ENCODE measurements at places on chromosomes 5 and 9. TPM values are rescaled to one million over a fixed set of nuclear protein-coding genes. Genes with fewer than 3 reads are reported as not detected.
A peak's percentile ranks its signal among the peaks of the same experiment; 100 is the strongest.

DNA sequence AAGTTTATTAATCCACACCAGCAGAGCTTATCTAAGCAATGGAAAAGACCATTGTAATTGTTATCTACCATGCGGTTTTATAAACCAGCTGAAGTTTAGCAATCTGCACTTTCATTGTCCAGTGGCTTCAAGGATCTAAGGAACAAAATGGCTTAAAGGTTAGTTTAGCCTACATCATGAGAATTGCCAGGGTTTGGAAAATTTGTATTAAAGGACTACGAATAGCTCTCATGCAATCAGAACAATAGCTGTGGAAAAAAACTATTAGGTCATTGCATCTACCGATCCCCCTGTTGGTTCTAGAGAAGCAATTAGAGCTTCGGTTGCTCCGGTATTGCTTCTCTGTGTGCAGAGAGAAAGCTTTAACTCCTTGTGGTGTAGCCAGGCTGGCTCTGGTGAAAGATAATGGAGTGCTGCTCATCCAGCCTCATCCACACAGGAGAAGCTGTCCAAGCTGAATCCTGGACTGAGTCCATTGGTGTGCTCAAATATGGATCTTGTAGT lies 86.3 kb upstream of the SLC12A2 start:
- no peak for DNase-seq

GRCh38 chr5:169768416-169768815 lies 131.3 kb downstream of the DOCK2 start:
- DNase-seq, result no peak

GRCh38 chr9:16191191-16191590 lies 638.3 kb downstream of the CCDC171 start:
- DNase-seq, result no peak

GRCh38 chr5:170440771-170441392 lies 51.7 kb upstream of the KCNMB1 start:
- DNase-seq, result no peak

DNA sequence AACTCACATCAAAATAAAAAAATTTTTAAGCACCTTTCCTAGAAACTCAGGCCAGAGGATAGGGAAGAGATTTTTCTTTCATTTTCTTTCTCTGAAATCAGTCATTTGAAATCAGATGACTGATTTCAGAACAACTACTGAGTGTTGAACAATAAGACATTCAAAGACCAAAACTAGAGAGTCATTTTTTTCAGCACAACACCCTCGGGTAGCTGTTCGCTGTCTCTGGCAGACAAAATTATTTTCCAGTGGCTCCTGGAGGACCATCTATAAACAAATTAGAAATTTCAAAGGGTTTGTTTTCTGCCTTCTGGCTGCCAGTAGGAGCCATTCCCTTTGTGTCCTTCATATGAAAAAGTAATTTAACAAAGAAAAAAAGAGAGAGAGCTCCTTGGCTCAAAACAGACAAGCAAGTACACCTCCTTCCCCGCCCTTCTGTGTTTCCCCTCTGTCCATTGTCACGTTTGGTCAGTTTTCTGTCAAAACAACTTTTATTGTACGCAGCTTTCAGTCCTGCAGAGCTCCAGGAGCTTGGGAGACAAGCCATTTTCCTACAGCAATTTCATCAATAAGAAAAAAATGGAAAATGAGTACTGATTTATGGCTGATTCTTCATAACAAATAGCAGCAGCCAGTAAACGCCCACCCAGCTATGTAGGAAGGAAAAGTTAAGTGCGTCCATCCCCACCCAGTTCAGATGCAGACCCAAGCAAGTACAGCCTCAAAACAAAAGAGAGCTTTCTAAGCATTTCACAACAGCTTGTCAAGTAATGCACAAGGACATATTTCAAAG lies 405.2 kb downstream of the ZNF608 start:
- DNase-seq, result no peak

DNA sequence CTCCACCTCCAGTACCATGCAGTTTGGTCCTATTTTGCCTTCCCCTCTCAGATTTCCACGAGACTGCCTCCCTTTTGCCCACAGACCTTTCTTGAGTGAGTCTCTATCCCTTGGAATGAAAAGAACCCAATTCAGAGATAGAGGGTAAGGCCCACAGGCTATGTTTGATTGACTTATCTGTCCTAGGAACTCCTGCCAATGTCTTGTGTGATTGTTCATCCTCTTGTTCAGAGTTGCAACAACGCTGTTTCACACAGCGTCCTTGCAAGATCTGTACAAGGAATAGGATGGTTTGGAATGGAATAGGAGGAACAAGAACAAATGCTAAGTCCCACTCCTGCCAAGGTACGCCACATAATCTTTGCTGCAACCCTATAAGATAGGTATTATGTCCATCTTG lies 142.2 kb upstream of the ABCA1 start:
- DNase-seq, result no peak

GRCh38 chr5:113219695-113220094 lies 215.1 kb downstream of the TSSK1B start:
- DNase-seq, result no peak

GRCh38 chr9:135698767-135699166 lies 514 bp downstream of the SOHLH1 start:
- DNase-seq, result no peak

DNA sequence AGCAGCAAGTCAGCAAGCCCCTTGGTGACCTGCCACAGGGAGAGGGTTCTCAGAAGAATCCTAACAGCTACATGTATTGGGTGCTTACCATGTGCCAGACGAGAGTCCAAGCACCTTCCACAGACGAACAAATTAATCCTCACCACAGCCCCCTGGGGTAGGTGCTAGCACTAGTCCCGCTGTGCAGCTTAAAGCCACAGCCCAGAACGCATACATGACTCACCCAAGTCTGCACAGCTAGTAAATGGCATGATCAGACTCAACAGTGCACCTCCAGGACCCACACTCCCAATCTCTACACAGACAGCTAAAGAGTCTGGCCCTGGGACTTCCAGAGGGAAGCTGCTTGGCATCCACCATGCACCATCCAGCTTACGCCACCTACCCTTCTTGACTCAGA lies 111.5 kb downstream of the PAX5 start:
- no peak for DNase-seq

DNA sequence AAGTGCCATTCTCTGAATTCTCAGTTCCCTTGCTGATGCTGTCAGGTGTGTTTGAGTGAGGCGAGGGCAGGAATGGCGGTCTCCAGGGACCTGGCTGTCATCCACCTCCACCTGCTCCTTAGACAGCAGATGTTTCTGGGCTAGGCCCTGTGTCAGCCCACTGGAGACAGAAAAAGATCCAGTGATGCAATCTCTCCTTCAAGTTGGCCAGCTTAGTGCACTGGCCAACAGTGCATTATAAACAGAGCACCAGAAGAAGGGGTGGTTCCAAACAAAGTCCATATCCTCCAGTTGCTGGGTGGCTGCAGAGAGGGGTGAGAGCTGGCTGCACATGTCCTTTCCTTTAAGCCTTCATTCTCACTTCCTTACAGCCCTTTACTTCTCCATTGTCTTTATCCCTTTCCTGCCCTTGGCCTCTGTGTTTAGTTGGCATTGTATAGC lies 26.5 kb downstream of the NANS start:
- no peak for DNase-seq

DNA sequence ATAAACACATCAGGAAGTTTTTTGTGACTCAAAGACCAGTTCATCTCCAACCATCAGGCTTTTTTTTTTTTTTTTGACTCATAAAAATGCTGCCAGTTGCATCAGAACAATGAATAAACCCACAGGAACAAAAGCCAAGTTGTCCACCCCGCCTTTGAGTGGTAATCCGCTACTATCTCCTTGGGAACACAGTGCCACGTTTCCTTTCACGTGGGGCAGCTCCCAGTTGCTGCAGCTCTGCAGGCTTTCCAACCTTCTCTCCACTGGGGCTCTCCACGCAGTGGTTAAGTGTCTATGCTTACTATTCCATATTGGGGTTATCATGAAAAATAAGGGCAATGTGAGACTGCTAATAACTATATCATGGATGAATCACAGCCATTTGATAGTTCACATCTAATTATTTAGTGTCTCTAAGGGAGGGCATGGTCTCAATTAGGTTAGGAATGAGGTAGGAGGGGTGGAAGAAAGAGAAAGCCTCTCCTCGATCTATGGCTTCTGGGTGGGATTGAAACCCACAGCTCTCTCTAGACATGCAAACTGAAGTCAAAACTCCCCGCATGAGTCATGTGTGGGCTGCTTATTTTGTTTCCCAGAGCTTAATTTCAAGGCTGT lies 55.8 kb upstream of the ACTBL2 start:
- DNase-seq, result no peak

DNA sequence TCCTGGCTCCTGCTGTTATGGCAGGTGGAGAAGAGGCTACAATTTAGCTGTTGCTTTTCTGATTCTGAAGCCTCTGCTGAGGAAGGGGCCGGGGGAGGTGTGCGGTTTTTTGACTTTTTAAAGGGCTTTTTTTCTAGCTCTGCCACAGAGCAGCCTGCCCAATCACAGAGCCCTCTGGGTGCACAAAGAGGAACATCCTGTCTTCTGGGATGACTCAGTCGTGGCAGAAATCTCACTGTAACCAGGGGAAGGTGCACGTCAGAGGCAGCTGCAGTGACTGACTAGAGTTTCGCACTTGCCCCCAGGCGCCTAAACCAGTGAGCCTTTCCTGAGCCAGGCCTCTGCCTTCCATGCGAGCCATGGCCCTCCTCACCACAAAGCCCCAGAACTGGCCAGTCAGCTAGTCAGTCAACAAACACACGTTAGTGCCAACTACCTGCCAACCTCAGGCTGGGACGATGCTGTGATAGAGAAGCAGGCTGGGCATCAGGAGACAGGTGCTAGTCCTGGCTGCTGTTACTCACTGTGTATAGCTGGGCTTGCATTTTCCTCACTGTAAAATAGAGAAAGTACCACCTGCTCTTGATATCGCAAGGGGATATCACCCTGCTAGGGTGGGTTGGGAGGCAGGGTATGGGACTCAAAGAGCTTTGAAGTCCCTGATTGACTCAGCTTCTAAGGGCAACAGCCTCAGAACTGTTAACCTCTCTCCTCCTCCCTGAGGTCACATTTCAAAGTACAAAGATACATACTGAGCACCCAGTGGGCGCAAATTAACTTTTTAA lies 2.2 kb downstream of the AKNA start:
- DNase-seq, result no peak

DNA sequence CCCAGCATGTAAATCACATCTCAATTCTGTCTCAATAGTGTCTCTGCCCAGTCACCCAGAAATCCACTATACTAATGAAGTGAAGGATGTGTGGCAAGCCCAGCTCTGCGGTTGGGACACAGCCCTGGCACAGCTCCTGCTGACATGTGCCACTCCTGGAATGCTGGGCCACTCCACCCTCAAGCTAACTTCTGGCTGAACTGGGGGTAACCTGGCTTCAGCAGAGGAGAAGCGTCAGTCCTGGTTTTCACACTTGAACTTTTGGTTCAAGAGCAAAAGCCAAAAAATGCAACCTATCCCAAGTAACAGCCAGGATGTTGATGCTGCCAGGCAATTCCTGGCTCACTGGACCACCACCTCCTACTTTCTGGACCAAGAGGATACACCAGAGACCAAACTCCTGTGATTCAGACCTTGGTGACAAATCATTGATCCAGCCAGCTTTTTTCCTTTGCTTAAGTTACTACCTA lies 86.4 kb downstream of the ARRDC3 start:
- no peak for DNase-seq

DNA sequence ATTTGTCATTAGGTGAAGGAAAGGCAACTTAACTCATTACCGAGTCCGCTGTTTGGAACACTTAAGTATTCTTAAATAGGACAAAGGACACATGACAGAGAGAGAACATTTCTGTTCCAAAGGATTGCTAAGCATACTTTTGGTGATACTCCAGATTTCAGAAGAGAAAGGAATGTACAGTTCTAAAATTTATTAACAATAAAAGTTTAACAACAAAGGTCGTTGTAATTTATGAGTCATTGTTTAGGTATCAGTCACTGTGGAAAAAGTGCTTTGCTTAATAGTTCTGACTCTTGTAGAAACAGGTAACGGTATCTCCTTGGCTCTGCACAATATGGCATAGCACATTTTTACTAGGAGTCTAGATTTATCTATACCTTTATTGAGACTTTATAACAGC lies 36.3 kb upstream of the PAM start:
- DNase-seq, result no peak

DNA sequence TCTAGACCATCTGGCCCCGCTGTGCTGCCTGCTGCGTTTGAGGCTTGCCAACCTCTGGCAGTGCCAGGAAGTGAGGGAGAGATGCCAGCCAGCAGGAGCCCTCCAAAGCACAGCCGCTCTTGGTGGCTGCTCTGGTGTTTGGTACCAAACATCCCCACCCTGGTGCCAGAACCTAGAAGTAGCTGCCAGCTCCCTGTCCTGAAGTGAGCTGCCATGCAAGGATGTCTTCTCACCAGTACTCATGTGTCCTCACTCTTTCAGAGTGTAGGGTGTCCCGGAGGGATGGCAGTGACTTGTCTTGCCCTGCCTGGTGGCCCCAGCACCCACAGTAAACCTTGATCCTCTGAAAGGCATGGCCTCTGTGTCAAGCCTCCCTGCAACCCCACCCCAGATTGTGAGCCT lies 43.4 kb downstream of the AMBP start:
- no peak for DNase-seq

DNA sequence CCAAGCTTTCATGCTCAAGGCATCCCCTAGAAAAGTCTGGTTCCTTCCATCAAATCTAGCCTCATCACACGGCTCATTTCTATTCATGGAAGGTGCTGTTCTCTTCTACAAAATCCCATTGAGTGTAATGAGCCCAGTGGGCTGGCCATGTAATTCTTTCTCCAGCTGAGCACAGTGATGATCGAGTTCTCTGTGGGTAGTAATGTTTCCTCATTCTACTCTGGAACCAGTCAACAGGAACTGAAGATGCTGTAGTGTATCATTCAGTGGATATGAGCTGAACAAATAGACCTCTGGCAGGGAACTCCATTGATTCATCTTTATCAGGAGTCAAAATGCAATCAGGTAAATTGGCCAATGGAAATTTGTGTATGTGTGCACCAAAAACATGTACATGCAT lies 149.2 kb downstream of the LRRC70 start:
- DNase-seq, result no peak

GRCh38 chr5:152514827-152515397 lies 109.8 kb upstream of the NMUR2 start:
- peak; percentile 21 for DNase-seq

DNA sequence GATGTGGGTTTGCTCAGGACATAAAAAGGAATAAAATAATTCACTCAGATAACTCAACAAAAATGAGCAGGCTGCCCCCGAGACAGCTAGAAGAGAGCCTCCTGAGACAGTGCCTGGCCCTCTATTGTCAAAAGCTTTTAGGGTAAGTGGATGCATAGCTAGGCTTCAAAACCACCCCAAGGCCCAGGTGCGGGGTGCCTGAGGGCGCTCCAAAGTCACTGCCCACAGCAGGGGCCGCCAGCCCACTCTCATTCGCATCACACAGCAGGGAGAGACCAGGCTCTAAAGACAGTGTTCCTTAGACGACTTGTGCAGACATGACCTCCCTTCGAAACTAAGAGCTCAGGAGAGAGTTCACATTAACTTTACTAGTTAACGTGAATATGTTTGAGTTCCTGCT lies 271.5 kb downstream of the FSTL4 start:
- no peak for DNase-seq

GRCh38 chr5:178619390-178619789 lies 7.5 kb downstream of the CLK4 start:
- no peak for DNase-seq

The NMUR2 gene
- total RNA-seq, result not detected

The ADGRD2 gene
- total RNA-seq, result not detected

The ADCY2 gene
- total RNA-seq, result 20.4 TPM

The KCNV2 gene
- total RNA-seq, result not detected

The IL7R gene
- total RNA-seq, result 0.41 TPM

The CDH12 gene
- total RNA-seq, result 38.3 TPM

The NRARP gene
- total RNA-seq, result 3.7 TPM

The TNFSF15 gene
- total RNA-seq, result under 0.01 TPM

The PCDHGC4 gene
- 65.2 TPM for total RNA-seq

Data from frontal cortex (tissue), 4 donors.